ENCODE measurements at places on chromosomes 11 and 22.

GRCh38 chr22:33186816-33187215, 128.6 kb upstream of the SYN3 start:
- no peak for DNase-seq

- no peak for DNase-seq
Observed at GRCh38 chr11:72781063-72781312, 12.9 kb downstream of the STARD10 start.

DNA sequence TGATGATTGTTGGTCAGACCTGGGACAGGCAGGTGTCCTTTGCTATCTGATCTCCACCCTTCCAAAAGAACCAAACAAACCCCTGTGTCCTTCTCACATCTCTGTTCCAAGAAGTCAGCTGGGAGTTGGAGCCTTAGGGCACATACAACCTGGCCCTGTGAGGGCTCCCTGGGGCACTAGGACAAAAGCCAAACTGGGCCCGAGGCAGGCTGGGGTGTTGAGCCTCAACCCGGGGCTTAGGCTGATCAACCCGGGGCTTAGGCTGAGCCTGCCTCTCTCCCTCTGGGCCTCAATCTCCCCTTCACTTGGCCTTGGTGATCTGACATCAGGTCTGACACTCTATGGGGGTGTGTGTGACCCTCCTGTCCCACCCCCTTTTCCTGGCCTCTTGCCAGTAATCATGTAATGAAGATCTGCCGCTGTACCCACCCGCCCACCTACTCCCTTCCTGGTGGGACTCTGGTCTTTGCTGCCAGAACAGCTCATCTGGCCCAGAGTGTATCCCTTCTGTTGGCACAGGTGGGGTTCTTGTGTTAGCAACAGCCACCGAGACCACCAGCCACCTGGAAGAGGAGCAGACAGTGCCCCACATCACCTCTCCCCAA, 22.8 kb upstream of the UVRAG start:
- no peak for DNase-seq

DNA sequence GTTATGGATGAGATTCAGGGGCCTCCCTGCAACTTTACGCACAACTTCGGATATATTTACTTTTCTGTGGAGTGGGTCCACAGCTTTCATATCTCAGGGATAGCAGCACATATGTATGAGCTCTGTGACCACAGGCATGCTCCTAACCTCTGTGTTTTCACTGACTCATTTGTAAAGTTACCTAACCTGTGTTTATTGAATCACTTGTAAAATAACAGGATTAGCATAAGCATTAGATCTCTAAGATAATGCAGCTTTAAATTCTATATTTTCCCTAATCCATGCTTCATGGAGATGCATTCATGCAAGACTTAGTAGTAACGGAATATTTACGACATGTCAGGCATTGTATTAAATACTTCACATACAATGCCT, 47.9 kb upstream of the DDI1 start:
- DNase-seq, result no peak

- DNase-seq, result no peak
Observed at GRCh38 chr11:46889689-46890475, 28.5 kb downstream of the LRP4 start.

GRCh38 chr11:68402355-68403031, 58.1 kb upstream of the PPP6R3 start:
- no peak for DNase-seq

GRCh38 chr22:47386812-47387510, 624.5 kb downstream of the TBC1D22A start:
- no peak for DNase-seq

- no peak for DNase-seq
Observed at GRCh38 chr11:109706945-109707344, 285.0 kb downstream of the C11orf87 start.

DNA sequence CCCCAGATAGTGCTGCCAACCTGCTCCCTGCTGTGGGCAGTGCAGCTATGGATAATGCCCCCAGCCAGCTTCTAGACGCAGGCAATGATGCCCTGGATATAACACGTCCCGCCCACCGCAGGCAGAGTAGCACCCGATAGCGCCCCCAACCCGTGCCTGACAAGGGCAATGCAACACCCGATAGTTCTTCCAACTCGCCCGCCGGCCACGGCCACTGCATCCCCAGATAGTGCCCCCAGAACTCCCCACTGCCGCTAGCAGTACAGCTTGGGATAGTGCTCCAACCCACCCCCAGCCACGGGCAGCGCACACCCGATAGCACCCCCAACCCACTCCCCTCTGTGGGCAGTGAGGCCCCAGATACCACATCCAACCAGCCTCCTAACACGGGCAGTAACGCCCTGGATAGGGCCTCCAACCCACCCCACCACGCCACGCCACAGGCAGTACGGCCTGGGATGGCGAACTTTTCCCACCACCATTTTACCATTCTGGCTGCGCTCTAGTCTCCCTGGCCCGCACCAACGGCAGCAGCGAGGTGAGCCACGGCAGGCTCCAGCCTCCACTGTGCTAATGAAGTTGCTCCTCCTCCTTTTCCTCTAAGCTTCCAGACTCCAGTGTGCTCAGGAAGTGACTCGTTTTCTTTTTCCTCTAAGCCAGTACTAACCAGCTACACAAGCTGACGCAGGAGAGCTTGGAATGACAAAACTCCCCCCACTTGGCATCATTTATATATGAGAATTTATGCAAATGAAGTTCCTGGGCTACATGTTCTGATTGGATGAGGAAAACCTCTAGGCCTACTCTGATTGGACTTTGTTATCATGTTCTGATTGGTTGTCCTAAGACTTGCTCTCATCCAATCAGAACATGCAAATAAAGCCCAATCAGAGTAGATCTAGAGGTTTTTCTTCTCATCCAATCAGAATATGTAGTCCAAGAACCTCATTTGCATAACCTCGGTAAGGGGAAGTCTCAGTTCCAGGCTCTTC, 3.0 kb upstream of the RFPL3 start:
- DNase-seq, result no peak

- no peak for DNase-seq
Observed at GRCh38 chr22:49798486-49799151, 29.1 kb downstream of the BRD1 start.

- DNase-seq, result no peak
Observed at GRCh38 chr11:123474994-123475393, 44.9 kb downstream of the GRAMD1B start.

DNA sequence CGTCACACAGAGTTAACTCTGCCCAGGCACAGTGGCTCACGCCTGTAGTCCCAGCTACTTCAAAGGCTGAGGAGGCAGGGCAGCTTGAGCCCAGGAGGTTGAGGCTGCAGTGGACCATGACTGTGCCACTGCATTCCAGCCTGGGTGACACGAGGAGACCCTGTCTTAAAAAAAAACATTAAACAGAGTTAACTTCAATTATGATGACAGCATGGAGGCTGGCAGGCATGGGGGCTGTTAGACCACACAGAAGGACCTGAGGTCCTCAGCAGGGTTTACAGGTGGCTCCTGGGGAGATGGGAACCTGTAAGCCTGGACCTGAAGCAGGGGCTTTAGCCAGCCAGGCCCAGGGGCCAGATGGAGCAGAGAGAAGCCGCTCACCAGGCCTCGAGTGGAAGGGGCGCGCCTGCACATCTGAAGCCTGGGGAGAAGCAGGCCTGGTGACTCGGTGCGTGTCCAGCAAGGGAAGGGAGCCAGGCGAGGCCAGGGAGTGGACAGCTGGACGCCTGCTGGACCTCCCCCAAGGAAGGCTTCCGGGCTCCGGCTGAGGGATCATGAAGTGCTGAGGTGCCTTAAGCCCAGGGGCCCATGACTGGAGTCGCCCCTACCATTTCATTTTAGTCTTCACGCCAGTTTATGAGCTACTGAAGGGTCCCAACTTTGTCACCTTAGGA, 25.3 kb downstream of the RPUSD4 start:
- no peak for DNase-seq

DNA sequence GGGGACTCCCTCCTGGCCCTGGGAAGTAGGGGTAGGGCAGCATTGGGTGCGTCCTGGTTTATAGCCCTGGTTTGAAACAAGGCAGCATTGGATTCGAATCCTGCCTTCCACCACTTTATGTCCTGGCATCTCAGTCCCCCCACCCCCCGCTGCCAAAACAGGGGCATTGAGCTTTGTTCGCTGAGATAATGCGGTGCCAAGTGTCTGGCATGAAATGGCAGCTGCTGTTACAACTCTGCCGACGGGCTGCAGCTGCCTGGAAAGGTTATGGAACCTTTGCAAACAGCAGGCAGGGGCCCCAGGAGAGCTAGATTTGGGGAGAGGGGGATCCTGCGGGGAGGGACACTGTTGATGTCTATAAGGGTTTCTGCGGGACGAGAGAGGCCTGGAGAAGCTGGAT, 1.9 kb downstream of the TST start:
- no peak for DNase-seq

DNA sequence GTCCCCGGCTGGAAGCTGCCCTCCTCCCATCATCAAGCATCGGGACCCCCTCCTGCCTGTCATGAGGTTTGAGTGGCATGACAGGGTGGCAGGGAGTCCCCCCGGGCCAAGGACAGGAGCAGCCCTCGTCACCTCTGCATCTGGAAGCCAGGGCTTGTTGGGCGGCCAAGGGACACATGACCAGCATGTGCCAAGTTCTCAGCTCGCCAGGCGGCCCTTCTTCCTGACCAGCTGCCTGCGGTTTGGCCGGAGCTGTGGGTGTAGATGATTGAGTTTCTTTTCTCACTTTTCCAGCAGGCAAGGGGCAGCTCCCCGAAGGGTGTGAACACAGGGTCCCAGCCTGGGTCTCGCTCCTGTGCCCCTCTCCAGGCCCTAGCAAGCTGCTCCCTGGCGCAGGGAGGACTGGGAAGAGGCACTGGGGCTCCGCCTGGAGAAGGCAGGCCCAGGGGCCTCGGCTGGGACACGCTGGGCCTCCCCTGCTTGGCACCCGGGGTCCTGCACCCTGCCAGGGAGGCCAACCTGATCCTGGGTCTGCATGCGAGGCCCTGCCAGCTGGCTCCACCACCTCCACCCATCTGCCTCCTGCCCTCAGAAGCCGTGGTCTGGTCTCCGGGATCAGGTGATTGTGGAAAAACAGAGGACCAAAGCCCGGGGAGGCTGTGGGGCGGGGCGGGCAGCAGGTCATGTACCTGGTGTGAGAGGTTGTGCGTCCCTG, 13.4 kb downstream of the ARHGAP8 start:
- DNase-seq, result no peak

GRCh38 chr22:19066531-19067271, 55.5 kb downstream of the DGCR2 start:
- DNase-seq, result peak; percentile 79

GRCh38 chr22:20406686-20407408, 12.9 kb downstream of the ZNF74 start:
- peak; percentile 61 for DNase-seq

- DNase-seq, result no peak
Observed at GRCh38 chr11:67483831-67484665, 1.2 kb downstream of the AIP start.

GRCh38 chr22:47797342-47797945, 1035.0 kb downstream of the TBC1D22A start:
- DNase-seq, result peak; percentile 56

DNA sequence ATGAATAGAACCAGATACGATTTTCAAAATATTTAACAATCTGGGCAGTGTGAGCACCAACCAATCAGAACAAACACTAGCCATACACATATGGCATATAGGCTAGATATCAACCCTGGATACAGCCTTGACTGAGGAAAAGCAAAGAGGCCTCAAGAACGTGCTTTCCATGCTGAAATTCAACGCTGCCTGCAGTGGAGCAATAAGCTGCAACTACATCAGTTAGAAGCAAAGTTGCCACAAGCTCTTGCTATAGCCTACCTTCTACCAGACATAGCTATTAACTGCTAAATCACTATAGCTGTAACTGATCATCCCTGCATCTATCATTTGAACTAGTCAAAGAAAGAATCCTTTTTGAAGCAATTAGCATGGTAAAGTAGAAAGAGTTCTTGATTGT, 42.5 kb downstream of the DENND5A start:
- no peak for DNase-seq

GRCh38 chr11:13208921-13209320, 68.7 kb upstream of the BMAL1 start:
- DNase-seq, result no peak

- DNase-seq, result no peak
Observed at GRCh38 chr11:96293598-96294021, 49.4 kb downstream of the MAML2 start.

DNA sequence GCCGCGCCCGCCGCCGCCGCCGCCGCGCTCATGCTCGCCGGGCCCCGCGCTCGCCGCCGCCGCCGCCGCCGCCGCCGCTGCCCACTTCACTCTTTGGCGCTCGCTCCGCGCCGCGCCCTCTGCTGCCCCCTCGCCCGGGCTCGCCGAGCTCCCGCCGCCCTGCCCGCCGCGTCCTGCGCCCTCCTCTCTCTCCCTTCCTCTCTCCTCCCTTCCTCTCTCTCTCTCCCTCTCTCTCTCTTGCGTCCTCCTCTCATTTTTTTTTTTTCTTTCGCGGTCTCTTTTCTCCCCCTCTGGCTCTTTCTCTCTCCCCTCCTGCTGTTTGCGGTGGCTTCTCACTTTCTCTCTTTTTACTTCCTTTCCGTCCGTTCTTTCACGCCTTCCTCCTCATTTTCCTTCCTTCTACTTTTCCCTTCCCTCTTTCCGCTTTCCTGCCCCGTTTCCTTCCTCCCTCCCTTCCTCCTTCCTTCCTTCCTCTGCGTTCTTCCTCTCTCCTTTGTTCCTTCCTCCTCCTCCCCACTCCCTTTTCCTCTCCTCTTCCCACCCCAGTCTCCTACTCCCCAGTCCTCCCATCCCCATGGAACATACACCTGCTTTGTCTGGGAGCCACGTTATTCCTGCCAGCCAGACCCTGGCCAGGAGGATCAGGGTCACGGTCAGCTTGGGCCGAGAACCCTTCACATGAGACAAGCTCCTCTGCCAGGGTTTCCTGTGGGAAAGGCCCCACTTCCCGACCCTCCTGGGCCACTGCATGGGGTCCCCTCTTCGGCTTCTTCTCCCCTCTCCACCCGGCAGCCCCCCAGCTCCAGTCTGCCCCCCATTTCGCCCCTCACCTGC, 19.3 kb upstream of the SHISAL1 start:
- no peak for DNase-seq

DNA sequence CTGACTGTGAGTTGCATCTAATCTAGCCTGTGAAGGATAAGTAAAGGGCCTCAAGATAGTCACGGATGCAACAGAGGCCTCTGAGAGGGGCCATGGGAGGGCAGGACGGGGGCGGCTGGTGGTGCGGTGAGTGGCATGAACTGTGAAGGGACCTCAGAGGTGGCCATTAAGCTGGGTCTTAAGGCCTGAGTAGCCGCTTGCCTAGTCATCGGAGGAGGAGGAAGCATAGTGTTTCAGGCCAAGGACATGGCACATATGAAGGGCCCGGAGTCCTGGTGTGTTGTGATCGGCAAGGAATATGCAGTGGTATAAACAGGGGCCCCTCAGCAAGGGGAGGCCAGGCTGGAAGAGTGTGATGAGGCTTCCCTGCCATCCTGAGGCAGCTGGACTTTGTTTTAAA, 51.8 kb downstream of the TRIOBP start:
- no peak for DNase-seq

- no peak for DNase-seq
Observed at GRCh38 chr11:44427432-44427831, 117.5 kb upstream of the ALX4 start.

DNA sequence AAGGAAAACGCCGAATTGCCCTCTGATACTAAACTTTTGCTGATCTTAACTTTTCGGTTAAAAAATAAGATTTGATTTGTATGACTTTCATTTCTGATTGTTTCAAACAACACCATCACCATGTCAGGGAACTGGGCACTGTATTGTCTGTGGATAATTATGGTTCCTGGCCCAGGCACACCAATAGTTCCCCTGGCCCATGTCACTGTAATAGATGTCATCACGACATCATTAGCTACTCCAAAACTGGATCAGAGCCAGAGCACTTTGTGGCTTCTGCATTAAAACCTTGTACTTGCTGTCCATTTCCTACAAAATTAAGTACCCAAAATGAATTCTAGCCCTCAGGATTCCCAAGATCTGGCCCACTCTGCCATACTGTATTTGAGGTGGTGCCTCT, 119.5 kb upstream of the NARS2 start:
- no peak for DNase-seq

GRCh38 chr11:120510406-120511115, 987 bp upstream of the GRIK4 start:
- no peak for DNase-seq

All from vagina (tissue), 2 donors.